NCI-H345 (cell line): ENCODE measurements at places on chromosomes 12 and 14.
A peak's percentile ranks its signal among the peaks of the same experiment; 100 is the strongest.

DNA sequence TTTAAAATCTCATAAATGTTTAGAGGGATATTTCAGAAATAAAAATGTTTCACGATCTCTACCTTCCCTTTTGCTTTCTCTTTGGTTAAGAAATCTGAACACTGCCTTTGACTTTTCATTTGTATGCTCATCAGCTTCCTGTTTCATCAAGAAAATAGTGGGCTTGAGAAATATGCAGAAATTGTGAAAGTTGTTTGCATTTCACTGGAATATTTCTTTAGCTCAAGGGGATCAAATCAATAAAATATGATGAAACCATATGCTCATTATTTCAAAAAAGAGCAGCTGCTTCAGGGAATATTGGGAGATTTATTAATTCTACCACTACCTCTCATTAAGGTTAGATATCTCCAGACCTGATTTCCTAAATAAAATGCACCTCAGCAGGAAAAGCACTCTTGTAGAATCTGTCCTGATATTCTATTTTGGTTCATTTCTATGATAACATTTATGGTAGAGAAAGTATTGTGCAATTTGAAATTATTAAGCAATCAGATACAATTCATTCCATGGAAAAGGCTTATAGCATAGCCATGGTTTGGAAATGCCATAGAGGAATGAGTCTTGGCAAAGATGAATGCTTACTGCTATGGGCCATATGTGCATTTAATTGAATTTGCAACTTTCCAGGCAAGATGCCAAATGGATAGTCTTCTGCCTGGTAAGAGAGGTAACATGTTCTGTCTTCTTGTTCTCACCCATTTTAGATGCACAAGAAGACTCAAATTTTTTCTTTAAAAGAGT lies 212.6 kb upstream of the SLC16A7 start:
- DNase-seq: no peak

GRCh38 chr12:30041096-30041495 lies 257.4 kb upstream of the TMTC1 start:
- DNase-seq: no peak

- no peak for DNase-seq
These were observed 347.9 kb downstream of the BCAT1 start for GRCh38 chr12:24600996-24601395.

DNA sequence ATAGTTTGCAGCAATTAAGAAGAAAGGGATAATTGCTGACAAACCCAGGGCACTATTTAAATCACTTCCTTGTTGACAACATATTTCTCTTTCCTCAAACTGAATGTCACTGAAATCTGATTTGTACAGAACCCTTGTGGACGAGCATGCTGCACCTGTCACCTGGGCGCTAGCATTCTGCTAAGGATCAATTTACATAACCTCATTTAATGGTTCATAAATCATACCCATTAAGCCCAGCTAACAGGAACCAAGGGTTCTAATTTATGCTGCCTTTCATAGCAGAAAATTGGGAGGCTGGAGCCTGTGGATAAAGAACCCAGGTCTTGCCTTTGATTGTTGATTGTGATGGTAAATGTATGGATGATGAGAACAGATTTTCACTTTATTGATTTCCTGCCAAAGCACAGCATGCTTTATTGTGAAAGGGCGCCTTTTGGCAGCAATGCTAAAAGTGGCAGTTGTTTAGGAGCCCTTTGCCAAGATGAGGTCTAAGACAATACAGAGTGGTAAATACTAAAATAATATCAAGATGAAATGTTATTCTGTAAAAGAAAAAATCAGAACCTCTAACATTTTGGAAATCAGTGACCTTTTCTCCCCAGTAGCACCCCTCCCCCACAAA lies 95.4 kb downstream of the NKX2-1 start:
- DNase-seq: peak; percentile 94

- no peak for DNase-seq
These were observed 604 bp downstream of the EEA1 start for GRCh38 chr12:92928421-92928961.

GRCh38 chr12:88716240-88716639 lies 136.0 kb upstream of the KITLG start:
- DNase-seq: no peak

DNA sequence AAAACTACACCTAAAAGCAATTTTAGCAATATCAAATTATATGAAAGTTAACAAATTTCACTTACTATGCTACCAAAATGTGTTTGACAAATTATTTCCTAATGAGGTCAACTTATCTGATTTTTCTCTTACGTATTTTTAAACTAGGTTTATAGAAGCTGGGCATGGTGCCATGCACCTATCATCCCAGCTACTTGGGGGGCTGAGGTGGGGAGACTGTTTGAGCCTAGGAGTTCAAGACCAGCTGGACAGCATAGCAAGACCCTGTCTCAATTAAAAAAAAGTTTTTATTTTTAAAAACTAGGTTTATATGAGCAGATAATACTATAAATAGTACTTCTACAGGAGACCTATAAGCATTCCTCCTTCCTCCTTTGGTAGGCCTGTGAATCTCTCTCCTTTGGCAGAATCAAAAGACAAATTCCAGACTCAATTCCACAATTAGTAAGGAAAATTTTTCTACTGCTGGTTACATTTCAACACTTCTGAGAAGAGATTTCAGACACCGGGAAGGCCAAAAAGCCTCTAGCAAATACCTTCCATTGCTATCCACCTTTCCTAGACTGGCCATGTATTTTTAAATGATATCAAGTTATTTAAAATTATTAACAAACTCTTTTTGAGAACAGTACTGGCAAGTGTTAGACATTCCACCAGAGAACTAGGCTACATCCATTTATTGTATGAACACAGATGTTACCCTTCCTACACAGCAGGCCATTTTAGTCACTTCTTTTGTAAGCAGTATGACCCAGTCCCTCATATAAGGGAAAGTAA lies 34.4 kb downstream of the CDK17 start:
- DNase-seq: no peak

GRCh38 chr14:97517566-97518234 lies 720.5 kb downstream of the VRK1 start:
- no peak for DNase-seq

GRCh38 chr12:68515793-68516192 lies 94.9 kb upstream of the RAP1B start:
- no peak for DNase-seq

- DNase-seq: no peak
These were observed 14.6 kb downstream of the C14orf132 start for GRCh38 chr14:96053600-96054381.

DNA sequence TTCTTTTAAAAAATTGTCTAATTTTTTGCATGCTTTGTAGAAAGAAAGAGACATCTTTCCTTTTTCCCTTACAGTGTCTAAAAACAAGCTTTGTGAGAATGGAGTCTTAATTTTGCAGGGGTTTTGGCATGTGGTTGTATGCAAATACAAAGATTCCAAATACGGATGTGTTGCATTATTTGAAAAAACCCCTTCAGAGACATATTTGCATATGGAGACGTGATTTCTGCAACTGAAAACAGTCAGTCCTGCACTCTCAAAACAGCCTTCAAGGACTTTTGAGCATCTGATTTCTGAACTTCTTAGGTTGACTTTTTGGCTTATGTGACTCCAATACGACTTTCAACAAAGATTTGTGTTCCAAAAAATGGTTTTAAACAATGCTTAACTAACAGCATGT lies 7.8 kb downstream of the IRAK3 start:
- DNase-seq: no peak

DNA sequence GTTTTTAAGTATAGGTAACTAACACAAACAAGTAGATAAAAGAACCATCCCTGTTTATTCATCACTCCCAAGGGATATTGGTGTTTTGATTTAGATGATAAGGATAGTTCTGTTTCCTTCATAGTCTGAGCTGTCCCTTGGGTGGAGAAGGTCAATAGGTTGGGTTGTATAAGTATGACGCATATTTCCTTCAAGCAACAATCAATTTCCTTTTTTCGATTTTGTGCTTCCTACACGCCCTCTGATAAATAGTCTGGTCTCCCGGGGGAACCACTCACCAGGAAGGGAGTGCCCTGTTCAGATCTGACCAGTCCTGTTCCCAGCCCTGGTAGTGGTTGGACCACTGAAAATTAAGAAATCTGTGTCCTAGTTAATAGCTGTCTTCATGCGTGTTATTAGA lies 378.8 kb upstream of the FAR2 start:
- DNase-seq: no peak

DNA sequence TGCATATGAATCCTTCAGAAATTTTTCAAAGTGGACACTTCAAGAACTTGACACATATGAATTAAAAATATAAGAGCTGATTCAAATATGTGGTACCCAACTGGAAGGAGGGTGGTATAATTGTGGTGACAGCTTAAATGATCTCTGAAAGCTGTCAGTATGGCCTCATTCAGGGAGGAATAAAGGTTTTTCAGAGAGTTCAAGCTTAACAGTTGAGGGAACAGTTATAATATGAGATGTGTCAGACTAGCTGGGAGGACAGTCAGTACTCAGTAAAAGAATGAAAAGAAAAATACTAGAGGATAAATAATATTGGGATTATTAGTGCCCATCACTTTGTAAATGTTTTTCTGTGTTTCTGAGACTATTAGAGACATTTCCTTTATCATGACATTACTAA lies 277.5 kb downstream of the RASSF9 start:
- no peak for DNase-seq

- DNase-seq: no peak
These were observed 60.9 kb downstream of the MAP1LC3B2 start for GRCh38 chr12:116620124-116620491.

- DNase-seq: no peak
These were observed 121.4 kb downstream of the EFCAB11 start for GRCh38 chr14:89833120-89833532.

GRCh38 chr14:50452296-50452695 lies 55.6 kb upstream of the CDKL1 start:
- DNase-seq: no peak

DNA sequence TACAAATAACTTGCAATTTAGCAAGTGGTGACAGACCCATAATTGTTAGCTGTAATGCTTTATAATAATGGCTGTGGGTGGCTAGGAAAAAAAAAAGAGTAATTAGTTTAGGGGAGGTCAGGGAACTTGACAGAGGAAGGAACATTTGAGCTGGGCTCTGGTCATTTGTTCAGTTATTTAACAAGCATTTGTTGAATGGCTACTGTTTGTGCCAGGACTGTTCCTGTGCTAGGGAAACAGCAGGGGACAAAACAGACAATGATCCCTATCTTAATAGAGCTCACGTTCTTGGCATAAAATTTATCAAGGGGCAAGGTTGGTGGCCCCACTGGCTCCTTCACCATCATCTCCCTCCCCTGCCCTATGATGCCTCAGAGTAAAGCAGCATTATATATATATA lies 18.5 kb downstream of the CHST11 start:
- no peak for DNase-seq

GRCh38 chr14:104101086-104101621 lies 15.7 kb downstream of the ASPG start:
- no peak for DNase-seq

GRCh38 chr14:55122440-55122986 lies 6.5 kb upstream of the LGALS3 start:
- DNase-seq: peak; percentile 20

GRCh38 chr14:27223906-27224305 lies 626.1 kb upstream of the NOVA1 start:
- DNase-seq: no peak

- DNase-seq: no peak
These were observed 916.5 kb downstream of the TMEM121 start for GRCh38 chr14:106442857-106443256.

DNA sequence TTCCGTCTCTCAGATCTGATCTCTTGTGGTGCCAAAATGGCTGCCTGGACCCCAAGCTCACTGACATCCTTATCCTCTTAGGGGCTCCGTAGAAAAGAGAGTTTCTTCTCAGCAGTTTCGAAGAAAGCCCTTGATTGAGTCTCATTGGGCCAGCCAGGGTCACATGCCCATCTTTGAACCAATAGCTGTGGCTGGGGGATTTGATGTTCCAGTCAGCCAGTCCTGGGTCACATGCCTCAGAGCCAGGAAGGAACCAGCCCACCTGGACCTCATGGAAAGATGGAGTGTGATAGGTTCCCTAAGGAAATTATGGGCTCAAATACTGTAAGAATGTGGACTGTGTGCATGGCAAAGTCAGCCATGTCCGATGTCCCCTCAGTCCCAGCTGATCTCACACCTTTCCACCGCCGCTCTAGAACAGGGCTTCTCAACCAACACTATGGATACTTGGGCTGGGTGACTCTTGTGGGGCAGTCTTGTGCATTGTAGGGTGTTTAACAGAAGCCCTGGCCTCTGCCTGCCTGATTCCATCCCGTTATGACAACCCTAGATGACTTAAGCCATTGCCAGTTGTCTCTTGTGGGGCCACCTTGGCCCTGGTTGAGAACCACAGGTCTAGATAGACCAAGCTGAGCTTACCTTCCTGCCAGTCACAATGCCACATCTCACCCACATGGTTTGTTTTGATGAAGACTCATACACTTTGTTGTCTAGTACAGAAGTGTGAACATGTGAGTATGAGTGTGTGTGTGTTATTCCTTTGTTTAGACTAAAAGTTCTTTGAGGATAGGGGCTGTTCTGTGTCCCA lies 163.9 kb downstream of the ADGRD1 start:
- DNase-seq: no peak

DNA sequence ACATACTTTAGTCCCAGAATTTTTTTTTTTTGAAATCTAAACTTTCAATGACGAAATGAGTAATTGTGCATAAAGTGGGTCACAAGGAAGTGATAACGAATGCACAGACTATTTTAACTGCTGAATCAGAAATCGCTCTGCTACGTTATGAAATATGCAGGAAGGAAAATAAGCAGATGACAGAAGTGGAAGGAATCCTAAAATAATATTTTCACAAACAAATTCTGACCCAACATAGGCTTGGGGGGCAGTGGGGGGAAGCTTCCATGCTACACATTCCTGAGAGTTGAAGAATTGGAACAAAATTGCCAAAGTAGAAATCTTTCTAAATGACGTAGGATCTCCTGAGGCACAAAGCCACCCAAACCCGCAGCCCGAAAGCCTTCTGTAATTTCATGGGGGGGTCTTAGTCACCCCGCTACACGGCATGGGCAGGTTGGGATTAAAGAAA lies 89.6 kb downstream of the ARF6 start:
- no peak for DNase-seq

- no peak for DNase-seq
These were observed 19.2 kb upstream of the CACNA2D4 start for GRCh38 chr12:1937481-1938224.

GRCh38 chr12:104680070-104680469 lies 223.3 kb downstream of the CHST11 start:
- peak; percentile 54 for DNase-seq

GRCh38 chr12:127223731-127224130 lies 1043.2 kb upstream of the TMEM132C start:
- DNase-seq: no peak

DNA sequence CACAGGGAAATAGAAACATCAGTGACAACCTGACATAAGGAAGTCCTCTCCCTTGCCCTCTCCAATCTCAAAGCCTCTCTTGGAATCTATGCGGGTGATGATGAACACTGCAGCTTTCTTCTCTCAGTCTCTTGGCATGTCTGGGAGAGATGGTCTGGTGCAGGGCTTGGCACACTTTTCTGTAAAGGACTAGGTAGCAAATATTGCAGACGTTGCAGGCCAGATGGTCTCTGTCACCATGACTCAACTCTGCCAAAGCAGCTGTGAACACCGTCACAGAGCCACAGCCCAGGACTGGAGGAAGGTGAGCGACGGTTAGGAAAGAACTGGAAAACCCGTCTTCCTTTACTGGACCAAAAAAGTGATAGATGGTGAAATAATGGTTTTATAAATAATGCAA lies 591.0 kb upstream of the TMEM132C start:
- no peak for DNase-seq
